Caudate nucleus (tissue), 63 donors: ENCODE measurements at places on chromosomes 6 and 20.

GRCh38 chr6:123127807-123128206, 131.8 kb downstream of the CLVS2 start:
- DNase-seq, result no peak

DNA sequence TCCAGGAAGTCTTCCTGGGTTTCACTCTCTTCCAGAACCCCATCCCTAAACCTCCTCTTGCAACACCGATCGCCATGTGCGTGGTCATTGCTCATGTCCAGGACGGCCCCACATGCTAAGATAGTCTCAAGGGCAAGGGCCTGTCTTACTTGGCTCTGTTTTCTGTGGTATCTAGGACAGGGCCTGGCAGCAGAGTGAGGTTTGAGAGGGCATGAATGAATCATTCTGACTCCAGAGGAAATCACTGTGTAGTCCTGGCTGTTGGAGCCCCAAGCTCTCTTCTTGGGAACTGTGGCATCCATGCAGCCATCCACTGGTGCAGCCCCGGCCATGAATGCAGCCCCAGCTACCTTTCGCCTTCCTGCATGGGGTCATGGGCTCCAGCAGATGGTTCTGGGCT, 12.4 kb downstream of the SIRPA start:
- no peak for DNase-seq

- DNase-seq, result no peak
Measured at GRCh38 chr6:82178077-82178758, 69.3 kb downstream of the IBTK start.

DNA sequence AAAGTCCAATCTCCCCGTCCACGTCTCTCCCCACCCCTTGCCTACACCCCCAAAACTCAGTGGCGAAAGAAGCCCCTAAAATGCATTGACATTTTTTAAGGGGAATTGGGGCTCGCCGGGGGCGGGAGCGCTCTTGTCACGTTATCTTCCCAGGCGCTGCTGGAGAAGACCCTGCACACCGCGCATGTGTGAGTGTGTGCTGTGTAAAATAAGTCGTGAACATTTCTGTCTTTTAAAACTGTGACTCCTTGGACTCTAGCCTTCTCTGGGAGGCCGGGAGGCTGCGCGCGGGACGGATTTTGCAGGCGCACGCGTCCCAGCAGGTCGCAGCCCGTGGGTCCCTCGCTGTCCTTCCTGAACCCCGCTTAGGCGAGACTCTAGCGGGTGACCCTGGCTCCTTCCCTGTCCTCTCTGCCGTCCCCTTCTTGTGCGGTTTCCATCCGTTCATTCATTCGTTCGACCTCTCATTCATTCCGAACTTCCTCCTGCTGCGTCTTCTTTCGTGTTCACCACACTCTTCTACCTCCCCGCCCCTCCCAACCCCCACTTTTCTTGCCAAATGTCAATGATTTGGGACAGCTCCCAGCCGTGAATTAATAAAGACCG, 2.2 kb downstream of the NRN1 start:
- no peak for DNase-seq

GRCh38 chr6:6721606-6722005, 133.1 kb downstream of the LY86 start:
- DNase-seq, result no peak

DNA sequence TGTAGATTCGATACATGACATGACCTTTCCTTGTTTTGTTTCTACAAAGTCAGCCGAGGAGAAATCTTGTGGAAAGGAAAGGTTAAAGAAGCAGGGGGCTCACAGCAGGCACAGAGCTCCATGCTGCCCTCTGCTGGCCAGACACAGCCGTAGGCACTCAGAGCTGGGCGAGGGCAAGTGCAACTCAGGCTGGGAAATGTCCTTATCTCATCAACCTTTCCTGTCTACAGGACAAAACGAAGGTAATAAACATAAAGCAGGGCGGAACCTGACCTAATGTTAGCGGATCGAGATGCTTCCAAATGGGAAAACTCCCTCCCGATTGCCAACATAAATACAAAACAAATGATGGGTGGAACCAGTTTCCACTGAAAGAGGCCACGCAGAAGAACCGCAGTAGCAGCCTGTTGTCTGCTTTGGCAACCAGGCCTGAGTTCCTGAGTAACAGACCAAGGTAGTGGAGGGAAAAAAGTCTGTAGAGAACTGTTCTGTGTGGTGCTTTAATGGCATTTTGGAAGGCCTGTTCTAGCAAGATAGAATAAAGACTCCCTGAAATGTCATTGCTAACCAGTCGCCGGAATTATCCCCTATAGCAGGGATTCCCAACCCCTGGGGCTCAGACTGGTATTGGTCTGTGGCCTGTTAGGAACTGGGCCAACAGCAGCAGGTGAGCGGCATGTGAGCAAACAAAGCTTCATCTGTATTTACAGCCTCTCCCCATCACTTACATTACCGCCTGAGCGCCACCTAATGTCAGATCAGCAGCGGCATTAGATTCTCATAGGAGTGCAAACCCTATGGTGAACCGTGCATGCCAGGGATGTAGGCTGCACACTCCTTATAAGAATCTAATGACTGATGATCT, 85.2 kb downstream of the MBOAT1 start:
- DNase-seq, result peak; percentile 3

- DNase-seq, result no peak
Measured at GRCh38 chr6:138467901-138468300, 31.4 kb downstream of the NHSL1 start.

DNA sequence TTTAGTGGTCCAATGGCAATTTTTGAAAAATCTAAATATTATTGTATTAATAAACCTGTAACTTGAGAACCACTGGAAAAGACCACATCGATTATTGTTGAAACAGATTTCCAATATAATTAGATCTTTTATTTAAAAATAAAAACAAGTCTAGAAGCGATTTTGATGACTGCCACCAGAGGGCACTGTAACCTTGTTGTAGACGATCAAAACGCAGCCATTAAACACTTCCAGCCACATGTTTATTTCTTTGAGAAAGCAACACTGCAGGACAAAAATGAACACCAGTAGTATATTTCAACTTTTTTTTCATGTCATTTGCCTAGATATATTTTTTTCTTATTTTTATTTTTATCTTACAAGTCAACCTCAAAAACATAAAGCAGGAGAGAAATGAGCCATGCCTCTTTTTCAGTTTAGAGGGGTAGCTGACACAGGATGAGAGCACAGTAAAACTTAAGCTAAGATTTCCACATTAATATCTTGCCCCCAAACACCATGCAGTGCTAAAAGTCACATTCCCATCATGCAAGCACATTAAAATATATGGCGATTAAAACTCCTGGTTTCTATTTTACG, 115.4 kb downstream of the OPRM1 start:
- no peak for DNase-seq

DNA sequence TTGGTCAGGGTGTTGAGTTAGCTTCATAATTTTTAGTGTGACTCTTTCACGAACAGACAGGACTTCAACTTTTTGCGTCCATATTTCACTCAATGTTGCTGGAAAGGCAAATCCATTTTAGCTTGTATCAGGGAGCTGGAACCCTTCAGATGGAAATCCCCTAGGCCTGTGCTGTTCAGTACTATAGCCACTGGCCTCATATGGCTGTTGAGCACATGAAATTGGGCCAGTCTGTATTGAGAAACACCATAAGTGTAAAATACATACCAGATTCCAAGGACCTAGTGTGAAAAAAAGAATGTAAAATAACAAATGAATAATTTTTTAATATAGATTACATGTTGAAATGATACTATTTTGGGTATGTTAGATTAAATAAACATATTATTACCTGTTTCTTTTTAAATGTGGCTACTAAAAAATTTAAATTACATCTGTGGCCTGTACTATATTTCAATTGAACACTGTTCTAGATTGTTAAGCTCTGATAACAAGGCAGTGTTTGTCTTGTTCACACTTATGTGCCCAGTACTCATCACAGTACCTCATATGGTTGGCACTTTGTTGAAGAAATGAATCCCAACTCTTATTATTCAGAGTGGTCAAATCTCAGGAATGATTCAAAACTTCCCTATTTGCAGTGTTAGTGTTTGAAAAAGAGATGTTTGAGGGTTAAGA, 34.3 kb downstream of the CTNNBL1 start:
- DNase-seq, result no peak

- DNase-seq, result no peak
Measured at GRCh38 chr20:10987651-10988383, 314.0 kb upstream of the JAG1 start.

DNA sequence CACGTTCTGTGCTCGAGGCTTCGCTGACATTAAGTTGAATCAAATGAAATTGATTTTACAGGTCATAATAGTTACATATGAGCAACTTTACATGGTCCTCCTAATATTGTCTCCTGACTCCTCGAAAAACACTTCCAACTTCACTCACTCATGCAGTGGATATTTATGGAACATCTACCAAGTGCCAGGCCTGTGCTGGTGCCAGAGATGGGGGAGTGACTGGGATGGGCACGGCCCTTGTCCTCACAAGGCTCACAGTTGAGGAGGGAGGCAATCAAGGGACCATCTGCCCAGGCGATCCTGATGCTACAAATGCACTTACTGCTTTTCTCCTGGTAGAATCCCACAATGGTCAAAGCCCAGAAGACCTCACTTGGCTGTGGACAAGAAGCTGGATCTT, 426.4 kb downstream of the PREX1 start:
- DNase-seq, result no peak

GRCh38 chr6:119449331-119450156, 100.0 kb upstream of the MAN1A1 start:
- DNase-seq, result no peak

- peak; percentile 1 for DNase-seq
Measured at GRCh38 chr20:56974499-56975250, 291.8 kb downstream of the BMP7 start.

GRCh38 chr6:145814501-145815308, at the start of gene FBXO30:
FBXO30 (minus strand) TSS chr6:145814795; CDS start chr6:145806405, 8,390 bp downstream.
- DNase-seq, result peak; percentile 85

- no peak for DNase-seq
Measured at GRCh38 chr20:44087857-44088120, 99.2 kb downstream of the JPH2 start.

DNA sequence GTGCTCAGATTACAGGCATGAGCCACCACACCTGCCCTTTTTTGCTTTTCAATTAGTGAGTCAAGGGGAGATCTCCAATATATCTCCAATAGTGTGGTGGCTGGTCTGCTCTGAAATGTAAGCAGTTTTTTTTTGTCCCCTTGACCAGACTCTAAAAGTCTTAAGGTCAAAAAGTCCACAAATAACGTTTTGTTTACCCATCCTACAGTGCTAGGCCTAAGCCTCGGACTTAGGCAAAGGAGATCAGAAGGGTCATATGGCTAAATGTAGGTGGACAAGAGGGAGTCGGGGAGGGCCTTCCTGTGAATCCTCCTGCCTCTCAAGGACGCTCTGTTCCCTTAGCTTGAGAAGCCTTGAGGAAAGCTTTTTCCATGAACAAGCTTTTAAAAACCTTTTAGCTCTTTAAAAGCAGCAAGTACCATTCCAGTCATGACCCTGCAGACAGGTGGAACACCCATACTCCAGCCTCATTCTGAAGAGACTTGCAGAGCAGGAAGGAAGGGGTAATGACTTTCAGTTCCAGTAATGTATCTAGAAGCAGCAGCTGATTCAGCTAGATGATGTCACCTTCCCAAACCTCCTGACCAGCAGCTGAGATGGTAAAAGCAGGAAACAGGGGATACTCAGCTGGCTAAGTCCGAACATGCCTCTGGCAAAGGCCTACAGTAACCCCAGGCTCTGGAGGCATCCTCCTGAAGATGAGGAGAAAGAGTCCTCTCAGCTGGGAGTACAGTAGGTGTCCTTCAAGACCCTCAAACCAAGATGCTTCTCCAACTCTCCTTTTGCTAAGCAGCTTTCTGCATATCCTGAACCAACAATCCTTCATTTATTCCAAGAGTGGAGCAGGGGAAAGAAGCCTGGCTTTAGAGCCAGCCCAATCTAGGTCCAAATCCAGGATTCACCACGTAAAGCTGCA, 23.6 kb downstream of the BCL2L1 start:
- peak; percentile 36 for DNase-seq

GRCh38 chr6:13212096-13212495, 116.2 kb downstream of the TBC1D7 start:
- no peak for DNase-seq

DNA sequence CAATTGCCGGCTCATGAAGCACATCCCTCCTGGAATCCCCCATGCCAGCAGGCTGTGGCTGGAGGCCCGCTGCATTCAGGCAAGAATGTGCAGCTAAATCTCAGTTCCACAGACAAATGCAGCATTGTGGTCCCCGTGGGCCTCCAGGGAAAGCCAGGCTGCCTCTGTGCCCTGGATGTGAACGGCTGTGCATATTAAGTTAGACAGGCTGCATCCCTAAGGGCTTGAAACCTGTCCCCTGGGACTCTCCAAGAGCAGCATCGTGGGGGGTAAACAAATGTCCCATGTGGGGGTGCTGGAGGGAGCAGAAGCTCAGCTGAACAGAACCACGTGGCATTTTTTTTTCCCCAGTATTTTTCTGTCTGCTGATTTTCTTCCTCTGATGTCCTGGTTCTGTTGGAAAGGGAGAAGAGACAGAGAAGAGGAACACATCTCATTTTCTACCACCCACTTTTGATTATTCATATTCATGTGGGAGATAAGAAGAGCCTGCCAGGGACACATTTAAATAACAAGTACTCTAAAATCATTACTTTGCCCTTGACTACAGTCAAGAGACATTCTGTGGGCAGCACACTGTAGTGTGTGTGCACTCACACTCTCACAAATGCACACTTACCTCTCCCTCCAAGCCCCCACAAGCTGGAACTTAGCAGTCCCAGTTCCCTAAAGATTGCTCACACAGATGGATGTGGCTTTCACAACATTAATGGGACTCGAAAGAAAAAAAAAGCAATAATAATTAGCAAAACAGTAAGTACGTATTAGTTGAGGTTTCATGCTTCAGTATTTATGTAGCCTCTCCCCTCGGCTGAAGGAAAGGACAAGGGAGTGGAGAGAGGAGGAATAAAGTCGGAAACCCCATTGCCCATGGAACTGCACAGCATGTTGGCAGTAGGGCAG, 16.9 kb downstream of the GFOD1 start:
- peak; percentile 71 for DNase-seq

DNA sequence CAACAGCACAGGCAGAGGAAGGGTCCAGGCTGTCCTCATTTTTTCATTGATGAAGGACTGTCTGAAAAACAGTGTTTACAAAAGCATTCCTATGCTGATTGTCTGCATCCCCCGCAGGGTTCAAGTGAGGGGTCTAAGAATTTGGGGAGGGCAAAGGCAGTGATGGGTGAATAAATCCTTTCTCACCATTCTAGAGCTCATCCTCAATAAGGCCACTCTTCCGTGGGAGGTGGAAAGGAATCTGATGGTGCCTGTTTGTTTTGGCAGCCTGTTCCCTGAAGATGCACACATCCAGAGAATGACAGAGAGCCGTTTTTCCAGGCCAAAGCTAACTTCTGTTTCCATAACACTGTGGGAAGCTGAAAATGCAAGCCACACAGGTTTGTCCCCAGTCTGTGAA, 164.5 kb downstream of the MOXD1 start:
- DNase-seq, result no peak

GRCh38 chr6:81515562-81516453, 236.7 kb downstream of the TENT5A start:
- DNase-seq, result no peak

DNA sequence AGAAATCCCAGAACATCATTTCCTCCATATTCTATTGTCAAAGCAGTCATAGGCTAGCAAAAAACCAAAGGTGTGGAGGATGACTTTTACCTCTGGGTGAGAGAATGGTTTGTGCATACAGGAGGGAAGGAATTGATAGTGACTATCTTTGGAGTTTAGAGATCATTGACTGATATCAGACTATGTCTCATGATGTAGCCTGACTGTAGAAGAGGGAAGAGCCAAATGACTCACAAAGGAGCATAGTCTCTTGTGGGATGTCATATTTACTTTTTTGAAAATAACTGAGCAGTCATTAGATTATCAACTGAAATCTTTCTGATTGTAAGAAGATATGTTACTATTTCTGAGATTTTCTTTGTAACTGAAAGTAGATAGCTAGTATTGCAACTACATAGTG, 158.5 kb downstream of the FLRT3 start:
- no peak for DNase-seq

- DNase-seq, result no peak
Measured at GRCh38 chr6:142387997-142388815, 86.4 kb downstream of the ADGRG6 start.
